Uterus (tissue), 4 donors: ENCODE measurements at places on chromosomes 16 and 17. TPM values are rescaled to one million over a fixed set of nuclear protein-coding genes. Genes with fewer than 3 reads are reported as not detected.

Gene CTRB2
- total RNA-seq, result not detected

DNA sequence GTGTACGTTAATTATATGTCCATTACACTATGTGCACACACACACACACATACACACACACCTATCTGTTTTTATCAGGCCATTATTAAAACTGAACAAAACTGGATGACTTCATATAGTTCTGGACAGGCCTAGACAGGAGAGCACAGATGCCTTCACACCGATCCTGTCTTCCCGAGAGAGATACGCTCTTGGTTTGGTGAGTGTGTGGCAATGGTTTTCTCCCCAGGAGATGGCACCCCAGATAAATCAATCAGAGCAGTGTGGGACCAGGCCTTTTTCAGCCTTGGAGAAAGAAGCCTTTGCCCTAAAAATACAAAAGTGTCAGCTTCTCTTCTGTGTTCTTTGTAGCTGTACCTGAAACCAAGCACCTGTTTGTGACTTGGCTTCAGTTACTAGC lies 83.7 kb downstream of the CPPED1 start:
- DNase-seq, result no peak

DNA sequence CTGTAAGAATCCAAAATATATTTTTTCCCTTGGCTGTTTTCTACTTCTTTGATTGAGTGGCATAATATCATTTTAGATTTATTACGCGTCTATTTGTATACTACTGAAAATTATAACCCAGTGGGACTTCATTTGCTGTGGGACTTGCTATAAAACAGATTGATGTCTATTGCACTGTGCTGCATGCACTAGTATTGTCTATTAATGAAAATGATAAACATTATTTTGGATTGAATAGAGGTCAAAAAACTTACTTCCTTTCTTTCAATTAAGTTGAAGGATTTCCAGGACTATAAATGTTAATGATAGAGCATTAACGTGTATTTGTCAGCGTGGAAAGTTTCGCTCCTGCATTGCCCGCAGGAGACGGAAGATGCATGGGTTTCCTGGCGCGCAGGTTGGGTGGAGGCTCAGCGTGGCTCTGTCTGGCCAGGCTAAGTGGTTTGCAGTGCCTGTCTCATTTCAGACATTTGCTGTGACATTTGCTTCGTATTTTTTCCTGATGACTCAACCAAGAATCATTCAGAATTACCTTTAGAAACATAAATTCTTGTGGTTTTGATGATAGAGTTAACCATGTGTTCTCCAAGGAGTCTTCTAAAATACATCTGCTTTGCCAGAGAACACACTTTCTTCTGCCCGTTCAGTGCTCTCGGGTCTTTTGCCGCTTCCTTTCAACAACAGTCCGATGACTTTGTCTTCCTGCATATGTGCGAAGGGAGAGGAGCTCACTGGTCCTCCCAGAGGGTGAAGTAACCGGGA lies 216.7 kb downstream of the RPTOR start:
- no peak for DNase-seq

- DNase-seq, result peak; percentile 68
These were observed 18.8 kb downstream of the TNRC6A start for GRCh38 chr16:24748242-24748641.

DNA sequence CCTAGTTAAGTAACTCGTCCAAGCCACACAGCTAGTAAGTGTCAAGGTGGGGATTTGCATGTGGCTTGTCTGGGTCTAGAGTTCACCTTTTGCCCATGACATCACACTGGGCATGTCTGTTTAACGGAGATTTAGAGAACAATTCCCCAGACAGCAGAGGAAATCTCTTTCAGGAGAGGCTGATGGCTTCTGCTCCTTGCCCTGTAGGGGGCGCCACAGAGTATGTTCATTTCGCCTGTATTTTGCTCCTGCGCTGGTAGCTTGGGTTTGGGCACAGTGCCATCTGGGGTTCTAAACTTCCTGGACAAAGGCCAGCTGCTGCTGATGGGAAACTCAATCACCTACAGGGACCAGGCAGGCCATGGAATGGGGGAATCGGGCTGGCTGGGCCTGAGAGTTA lies 20.4 kb downstream of the OTOA start:
- DNase-seq, result no peak

Gene DYNLRB2
- total RNA-seq, result not detected
